GM23338 (cell line): ENCODE measurements at places on chromosomes 7 and 10.

DNA sequence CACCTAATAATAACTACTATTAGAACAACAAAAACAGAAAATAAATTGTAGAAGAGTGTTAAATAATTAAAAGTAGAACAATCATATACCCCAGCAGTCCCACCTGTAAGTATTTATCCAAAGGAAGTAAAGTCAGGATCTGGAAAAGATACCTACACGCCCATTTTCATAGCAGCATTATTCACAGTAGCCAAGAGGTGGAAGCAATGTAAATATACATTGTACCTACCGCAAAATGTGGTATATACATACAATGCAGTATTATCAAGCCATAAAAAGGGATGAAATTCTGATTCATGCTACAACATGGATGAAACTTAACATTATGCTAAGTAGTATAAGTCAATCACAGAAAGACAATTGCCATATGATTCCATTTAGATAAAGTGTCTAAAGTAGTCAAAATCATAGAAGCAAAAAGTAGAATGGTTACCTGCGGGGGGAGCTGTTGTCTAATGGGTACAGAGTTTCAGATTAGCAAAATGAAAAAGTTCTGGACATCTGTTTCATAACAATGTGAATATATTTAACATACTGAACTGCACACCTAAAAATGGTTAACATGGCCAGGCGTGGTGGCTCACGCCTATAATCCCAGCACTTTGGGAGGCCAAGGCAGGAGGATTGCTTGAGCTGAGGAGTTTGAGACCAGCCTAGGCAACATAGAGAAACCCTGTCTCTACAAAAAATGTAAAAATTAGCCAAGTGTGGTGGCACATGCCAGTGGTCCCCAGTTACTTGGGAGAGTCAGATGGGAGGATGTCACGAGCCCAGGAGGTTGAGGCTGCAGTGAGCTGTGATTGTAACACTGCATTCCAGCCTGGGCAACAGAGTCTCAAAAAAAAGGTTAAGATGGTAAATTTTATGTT lies 6.0 kb upstream of the TMED4 start:
- DNase-seq: peak; percentile 29

GRCh38 chr10:77082601-77083252 lies 554.9 kb downstream of the KCNMA1 start:
- DNase-seq: peak; percentile 89

GRCh38 chr7:151553356-151553755 lies 33.7 kb upstream of the RHEB start:
- DNase-seq: peak; percentile 35

- peak; percentile 25 for DNase-seq
Observed at GRCh38 chr10:75472685-75473084, 41.3 kb downstream of the LRMDA start.

GRCh38 chr10:48463318-48464003 lies 141.4 kb downstream of the ARHGAP22 start:
- DNase-seq: no peak

DNA sequence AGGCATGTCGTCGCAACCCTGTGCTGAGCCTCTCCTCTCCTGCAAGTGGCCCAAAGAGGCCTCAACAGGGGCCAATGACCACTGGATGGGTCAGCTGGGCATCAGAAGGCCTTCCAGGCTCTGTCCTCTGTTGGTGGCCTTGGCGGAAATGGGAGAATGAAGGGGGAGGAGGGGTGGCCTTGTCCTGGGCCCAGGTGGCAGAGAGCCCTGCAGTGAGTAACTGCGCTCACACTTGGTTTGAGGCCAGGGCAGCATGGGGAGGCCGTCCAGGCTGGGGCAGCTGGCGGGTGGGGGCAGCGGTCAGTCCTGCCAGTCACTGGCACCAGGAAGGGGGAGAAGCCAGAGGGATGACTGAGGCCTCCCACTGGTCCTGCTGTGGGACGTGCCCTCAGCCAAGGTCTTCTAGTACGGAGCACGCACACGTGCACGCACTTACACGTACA lies 59.8 kb downstream of the LHPP start:
- DNase-seq: no peak
